CD4-positive, alpha-beta T cell treated with Interleukin-21 for 1 hour (primary cell): ENCODE measurements at places on chromosomes 5 and 9.

- no peak for DNase-seq
Observed at GRCh38 chr5:37116359-37116758, 132.8 kb downstream of the CPLANE1 start.

DNA sequence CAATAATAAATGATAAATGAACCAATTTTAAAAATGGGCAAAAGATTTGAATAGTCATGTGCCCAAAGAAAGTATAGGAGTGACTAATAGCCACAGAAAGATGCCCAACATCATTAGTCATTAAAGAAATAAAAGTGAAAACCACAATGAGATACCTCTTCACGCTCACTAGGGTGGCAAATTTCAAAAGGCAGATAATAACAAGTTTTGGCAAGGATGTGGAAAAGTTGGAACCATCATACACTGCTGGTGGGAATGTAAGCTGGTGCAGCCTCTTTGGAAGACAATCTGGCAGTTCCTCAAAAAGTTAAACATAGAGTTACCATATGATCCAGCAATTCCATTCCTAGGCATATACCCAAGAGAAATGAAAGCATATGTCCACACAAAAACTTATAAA lies 1819.8 kb downstream of the MAT2B start:
- no peak for DNase-seq

GRCh38 chr9:78620303-78620702 lies 323.4 kb downstream of the PSAT1 start:
- DNase-seq = no peak

DNA sequence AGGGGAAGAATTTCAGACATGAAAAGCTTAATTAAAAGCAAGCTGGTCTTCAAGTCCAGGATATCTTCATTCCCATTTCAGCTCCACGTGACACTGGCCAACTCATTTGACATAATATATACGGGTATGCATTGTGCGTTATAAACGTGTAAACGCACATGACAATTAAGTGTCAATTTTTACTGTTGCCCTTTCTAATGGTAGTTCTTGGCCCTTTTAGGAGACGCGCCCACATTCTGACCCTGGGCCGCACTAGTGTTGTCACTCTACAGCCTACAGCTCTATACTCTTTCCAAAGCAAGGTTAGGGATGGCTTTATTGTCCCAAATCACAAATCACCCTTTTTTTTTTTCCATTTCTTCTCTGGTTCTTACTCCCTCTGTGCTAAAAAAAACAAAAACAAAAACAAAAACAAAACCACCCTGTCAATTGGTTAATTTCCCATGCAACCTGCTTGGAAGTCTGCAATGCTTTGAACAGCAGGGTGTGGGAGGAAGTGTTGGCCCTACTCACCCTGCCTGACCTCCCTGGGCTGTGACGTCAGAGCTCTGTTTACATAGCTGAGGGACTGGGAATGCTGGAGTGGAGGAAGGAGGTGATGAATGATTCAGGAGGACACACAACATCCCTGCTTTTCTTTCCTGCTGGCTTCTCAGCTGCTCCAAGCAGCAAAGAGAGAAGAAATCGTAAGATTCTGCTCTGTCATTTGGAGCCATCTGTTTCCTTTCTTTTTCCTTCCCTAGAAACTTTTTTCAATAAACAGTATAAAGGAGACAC lies 19.3 kb downstream of the RFK start:
- DNase-seq = no peak

DNA sequence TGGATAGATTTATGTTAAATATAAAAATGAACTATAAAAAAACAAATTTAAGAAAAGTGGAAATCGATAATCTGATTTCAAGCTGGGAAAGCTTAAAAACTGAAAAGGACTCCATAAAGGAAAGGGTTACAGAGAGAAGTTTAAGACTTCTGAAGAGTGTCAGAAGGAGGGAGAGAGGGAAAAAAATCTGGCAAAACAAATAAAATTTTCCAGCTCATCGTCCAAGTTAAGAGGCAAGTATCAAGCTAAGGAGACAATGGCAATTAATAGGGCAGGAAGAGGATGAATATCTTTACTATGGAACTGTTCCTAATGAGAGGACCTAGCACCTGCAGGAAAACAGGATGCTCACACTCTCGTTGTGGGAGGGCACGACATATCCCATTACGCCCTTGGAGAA lies 20.5 kb upstream of the HEXB start:
- DNase-seq = no peak

- no peak for DNase-seq
Observed at GRCh38 chr5:77438071-77438470, 54.0 kb downstream of the WDR41 start.

- DNase-seq = no peak
Observed at GRCh38 chr5:107869438-107870115, 198.8 kb upstream of the EFNA5 start.

DNA sequence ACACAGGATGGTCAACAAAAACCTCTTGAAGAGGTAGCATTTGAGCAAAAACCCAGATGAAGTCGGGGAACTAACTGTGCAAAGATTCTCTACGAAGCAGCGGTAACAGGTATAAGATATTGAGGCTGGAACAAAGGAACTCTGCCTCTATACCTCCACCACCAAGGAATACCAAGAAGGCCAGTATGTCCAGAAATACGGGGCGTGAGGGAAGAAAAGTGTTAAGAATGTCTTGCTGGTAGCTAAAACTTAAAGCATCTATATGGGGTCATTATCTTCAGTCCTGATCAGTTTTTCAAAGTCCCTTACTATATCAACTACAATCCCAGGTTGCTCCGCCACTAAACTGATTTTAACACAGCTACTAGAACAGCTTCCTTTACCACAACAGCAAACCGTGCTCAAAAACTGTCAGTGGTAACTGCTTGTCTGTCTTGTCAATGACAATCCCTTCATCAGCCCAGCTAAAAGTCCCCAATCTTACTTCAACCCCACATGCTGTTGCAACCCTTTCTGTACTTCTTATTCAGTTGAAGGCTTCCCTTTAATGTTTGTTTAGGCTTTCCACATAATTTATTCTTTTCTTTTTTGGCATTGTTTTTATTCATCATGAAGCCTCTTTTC lies 9.4 kb downstream of the PAM start:
- DNase-seq = peak; percentile 47
